ENCODE measurements at places on chromosomes 5 and 9.

GRCh38 chr5:40376566-40376965, 303.1 kb upstream of the PTGER4 start:
- no peak overlapping the region for H3K4me3 ChIP-seq
- DNase-seq, result no peak
- no peak overlapping the region for H3K27ac ChIP-seq

- no peaks in the 10 kb centered on the region for H3K36me3 ChIP-seq
- H3K27ac ChIP-seq, result no peak overlapping the region
- H3K4me3 ChIP-seq, result no peak overlapping the region
- peaks cover 7% of the 10 kb centered on the region for H3K4me1 ChIP-seq
Measured at GRCh38 chr5:14768508-14769365, 102.8 kb downstream of the ANKH start.

GRCh38 chr5:171223927-171224326, 85.1 kb upstream of the TLX3 start:
- no peak overlapping the region for H3K4me3 ChIP-seq
- DNase-seq, result no peak
- no peak overlapping the region for H3K27ac ChIP-seq
- H3K27me3 ChIP-seq, result no peaks in the 10 kb centered on the region
- peaks cover 2% of the 10 kb centered on the region for H3K36me3 ChIP-seq
- H3K4me1 ChIP-seq, result no peaks in the 10 kb centered on the region

DNA sequence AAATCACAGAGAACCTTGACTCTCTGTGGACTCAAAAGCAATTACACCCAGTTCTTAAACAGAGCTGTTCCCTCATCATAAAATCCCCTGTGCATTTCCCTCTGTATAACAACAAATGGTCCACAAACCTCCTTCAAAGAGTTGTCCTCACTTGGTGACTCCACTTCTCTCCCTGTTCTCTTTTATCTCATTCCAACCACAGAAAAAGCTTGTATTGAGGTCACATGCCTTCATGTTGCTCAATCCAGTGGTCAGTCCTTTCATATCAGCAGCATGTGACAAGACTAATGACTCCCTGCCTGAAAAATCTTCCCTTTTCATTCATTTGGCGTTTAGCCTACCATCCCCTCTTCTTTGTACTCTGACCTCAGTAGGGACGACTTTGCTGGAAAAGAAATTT, 158.0 kb downstream of the DEPDC1B start:
- no peaks in the 10 kb centered on the region for H3K36me3 ChIP-seq
- H3K27ac ChIP-seq, result no peak overlapping the region
- DNase-seq, result no peak
- H3K4me1 ChIP-seq, result peaks cover 5% of the 10 kb centered on the region

DNA sequence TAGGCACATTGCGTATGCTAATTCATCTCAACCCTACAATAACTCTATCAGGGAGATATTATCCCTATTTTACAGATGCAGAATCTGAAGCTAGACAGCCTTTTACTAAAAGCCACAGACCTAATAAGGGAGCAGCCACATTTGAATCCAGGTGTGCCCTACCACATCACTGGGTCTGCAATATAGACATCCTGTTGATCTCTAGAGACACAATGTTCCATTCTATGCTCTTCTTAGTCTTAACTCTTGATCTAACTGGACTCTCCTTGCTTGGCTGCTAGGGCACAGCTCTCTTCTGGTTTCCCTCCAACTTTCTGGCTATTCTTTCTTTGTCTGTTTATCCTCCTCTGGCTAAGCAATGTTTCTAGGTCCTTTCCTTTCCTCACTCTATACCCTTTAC, 1.4 kb upstream of the SPATA6L start:
- no peaks in the 10 kb centered on the region for H3K36me3 ChIP-seq
- no peak overlapping the region for H3K27ac ChIP-seq
- DNase-seq, result no peak
- H3K27me3 ChIP-seq, result peaks cover 5% of the 10 kb centered on the region

- no peaks in the 10 kb centered on the region for H3K27me3 ChIP-seq
- DNase-seq, result no peak
- H3K4me3 ChIP-seq, result no peak overlapping the region
- no peak overlapping the region for H3K27ac ChIP-seq
Measured at GRCh38 chr9:86186696-86187095, 72.8 kb downstream of the C9orf153 start.

DNA sequence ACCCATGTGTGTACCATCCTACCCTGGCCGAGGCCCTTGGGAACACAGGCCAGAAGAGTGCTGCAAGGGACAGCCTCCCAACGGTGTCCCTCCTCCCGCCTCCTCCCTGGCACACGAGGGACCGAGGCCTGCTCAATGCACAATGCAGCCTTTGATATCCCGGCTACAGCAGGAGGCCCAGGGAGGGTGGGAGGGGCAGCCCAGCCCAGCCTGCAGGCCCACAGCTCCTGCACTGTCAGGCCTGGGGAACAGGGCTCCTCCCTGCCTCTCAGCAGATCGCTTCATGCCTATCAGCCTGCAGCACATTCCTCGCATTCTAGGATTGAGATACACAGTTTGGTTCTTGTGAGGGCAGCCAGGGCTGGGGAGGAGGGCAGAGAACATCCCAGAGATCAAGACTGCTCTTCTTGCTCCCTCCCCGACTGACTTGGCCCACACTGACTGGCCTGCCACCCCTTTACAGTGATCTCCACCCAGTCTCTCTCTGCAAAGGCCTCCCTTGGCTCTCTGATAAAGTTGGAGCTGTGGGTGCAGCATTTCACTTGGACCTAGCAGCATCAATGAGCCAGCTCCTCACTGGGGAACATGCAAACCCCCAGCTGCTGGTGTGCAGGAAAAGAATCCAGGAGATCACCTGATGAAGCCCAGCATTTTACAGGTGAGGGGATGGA, at the start of gene SH3TC2:
TSS of gene SH3TC2 (minus strand) at position 46 of the 671 bp plus-strand sequence. CDS start at position 6, 40 bp downstream.
- peak; percentile 51 for DNase-seq
- H3K27ac ChIP-seq, result peak within 1 kb of the TSS; percentile 42
- no peaks in the 10 kb centered on the region for H3K27me3 ChIP-seq
- no peak within 1 kb of the TSS for H3K4me3 ChIP-seq
- H3K36me3 ChIP-seq, result no peaks in the 10 kb centered on the region

DNA sequence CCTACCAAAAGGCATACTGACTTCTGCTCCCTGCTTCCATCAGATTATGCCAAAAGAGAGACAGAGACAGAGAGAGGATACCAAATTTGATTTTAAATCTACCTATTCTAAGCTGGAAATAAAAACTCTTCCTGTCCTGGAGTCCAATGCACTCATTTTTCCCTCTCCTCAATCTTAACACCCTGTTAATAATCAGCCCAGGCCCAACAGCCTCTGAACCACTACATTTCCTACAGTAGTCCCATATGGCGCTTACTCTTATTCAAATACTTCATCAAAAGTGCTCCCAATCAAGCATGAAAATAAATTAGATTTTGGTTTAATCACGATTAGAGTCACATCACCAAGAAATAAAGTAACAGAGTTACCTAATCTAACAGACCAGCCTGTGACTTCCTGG, 152.3 kb downstream of the TSSK1B start:
- no peaks in the 10 kb centered on the region for H3K27me3 ChIP-seq
- H3K4me3 ChIP-seq, result no peak overlapping the region
- DNase-seq, result no peak
- H3K27ac ChIP-seq, result no peak overlapping the region
- H3K36me3 ChIP-seq, result no peaks in the 10 kb centered on the region

DNA sequence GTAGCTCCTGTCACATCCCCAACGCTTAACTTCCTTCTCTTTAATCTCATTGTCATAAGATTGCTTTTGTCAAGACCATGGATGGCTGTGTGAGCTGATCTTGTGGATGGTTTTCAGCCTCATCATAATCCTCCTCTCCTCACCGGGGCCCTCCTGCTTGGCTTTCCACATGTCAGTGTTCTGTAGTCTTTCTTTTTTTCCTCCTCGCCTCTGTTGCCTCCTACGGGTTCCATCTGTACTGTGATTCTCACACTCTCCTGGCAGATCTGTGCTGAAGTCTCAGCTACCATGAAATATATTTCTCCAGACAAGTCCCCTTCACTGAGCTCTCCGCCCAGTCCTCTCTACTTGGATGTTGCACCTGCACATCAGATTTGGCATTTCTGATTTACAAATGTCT, 34.9 kb upstream of the FAM120AOS start:
- H3K27ac ChIP-seq, result no peak overlapping the region
- no peak overlapping the region for H3K4me3 ChIP-seq
- H3K27me3 ChIP-seq, result no peaks in the 10 kb centered on the region
- DNase-seq, result no peak
- H3K36me3 ChIP-seq, result peaks cover 76% of the 10 kb centered on the region
- H3K4me1 ChIP-seq, result no peaks in the 10 kb centered on the region

GRCh38 chr9:83474631-83475030, 63.6 kb downstream of the FRMD3 start:
- no peaks in the 10 kb centered on the region for H3K36me3 ChIP-seq
- no peaks in the 10 kb centered on the region for H3K4me1 ChIP-seq
- no peak overlapping the region for H3K27ac ChIP-seq
- no peak overlapping the region for H3K4me3 ChIP-seq

DNA sequence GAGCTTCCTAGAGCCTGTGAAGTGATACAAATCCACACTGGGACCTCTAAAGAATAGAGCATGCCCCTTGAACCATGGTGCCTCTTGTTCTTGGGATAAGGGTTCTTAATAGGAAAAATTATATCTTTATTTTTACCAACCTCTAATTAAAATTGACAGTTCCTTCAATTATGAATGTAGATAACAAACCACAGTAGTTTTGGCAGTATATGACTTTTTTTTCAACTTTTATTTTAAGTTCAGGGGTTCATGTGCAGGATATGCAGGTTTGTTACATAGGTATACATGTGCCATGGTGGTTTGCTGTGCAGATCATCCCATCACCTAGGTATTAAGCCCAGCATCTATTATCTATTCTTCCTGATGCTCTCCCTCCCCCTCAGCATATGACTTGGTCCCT, 974 bp downstream of the HEMGN start:
- peaks cover 80% of the 10 kb centered on the region for H3K27me3 ChIP-seq
- no peaks in the 10 kb centered on the region for H3K36me3 ChIP-seq
- no peak overlapping the region for H3K4me3 ChIP-seq
- H3K27ac ChIP-seq, result no peak overlapping the region
- no peaks in the 10 kb centered on the region for H3K4me1 ChIP-seq

GRCh38 chr9:106456581-106456980, 406.4 kb upstream of the ZNF462 start:
- H3K27me3 ChIP-seq, result no peaks in the 10 kb centered on the region
- H3K27ac ChIP-seq, result no peak overlapping the region
- no peaks in the 10 kb centered on the region for H3K36me3 ChIP-seq
- no peak for DNase-seq

- H3K36me3 ChIP-seq, result no peaks in the 10 kb centered on the region
- H3K27me3 ChIP-seq, result no peaks in the 10 kb centered on the region
- no peak for DNase-seq
- H3K27ac ChIP-seq, result no peak overlapping the region
Measured at GRCh38 chr9:98220911-98221310, 28.5 kb upstream of the CORO2A start.

GRCh38 chr5:125053179-125053578, 306.7 kb upstream of the ZNF608 start:
- H3K4me1 ChIP-seq, result peaks cover 18% of the 10 kb centered on the region
- H3K4me3 ChIP-seq, result no peak overlapping the region
- no peak for DNase-seq

DNA sequence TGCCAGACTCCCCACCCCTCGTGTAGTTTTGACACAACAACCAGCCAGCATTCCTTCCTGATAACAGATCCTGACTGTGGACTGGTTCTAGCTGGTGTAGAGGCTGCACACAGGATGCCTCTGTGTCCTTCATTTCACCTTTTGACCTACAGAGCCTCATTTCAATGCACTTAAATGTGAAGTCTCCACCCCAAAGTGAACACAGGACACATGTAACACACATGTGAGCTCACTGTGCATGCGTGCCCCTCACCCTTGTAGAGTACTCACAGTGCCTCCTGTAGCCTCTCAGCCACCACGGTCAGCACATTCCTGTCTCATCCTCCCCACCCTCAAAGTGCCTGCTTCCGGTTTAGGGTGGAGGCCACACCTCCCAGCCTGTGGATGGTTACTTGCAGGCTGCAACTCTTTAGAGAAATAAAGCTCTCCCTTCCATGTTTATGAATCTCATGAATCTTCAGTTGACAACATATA, 11.6 kb upstream of the NKD2 start:
- peaks cover 11% of the 10 kb centered on the region for H3K4me1 ChIP-seq
- no peak for DNase-seq
- H3K27me3 ChIP-seq, result no peaks in the 10 kb centered on the region
- peak overlapping the region; percentile 43 for H3K4me3 ChIP-seq

DNA sequence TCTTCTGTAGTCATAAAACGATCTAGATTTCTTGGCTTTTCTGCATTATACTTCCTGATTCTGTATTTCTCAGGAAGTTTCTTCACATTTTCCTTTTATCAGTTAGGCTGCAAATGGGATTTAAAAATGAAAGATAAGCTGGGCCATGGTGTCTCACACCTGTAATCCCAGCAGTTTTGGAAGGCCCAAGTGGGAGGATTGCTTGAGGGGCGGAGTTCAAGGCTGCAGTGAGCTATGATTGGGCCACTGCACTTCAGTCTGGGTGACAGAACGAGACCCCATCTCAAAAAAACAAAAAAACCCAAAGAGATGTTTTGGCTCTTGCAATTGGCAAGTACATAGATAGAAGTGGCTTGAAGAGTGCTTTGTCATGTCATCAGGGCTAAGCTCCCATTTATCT, 26.2 kb upstream of the APC start:
- H3K4me3 ChIP-seq, result no peak overlapping the region
- peaks cover 11% of the 10 kb centered on the region for H3K4me1 ChIP-seq
- DNase-seq, result no peak
- H3K36me3 ChIP-seq, result no peaks in the 10 kb centered on the region

DNA sequence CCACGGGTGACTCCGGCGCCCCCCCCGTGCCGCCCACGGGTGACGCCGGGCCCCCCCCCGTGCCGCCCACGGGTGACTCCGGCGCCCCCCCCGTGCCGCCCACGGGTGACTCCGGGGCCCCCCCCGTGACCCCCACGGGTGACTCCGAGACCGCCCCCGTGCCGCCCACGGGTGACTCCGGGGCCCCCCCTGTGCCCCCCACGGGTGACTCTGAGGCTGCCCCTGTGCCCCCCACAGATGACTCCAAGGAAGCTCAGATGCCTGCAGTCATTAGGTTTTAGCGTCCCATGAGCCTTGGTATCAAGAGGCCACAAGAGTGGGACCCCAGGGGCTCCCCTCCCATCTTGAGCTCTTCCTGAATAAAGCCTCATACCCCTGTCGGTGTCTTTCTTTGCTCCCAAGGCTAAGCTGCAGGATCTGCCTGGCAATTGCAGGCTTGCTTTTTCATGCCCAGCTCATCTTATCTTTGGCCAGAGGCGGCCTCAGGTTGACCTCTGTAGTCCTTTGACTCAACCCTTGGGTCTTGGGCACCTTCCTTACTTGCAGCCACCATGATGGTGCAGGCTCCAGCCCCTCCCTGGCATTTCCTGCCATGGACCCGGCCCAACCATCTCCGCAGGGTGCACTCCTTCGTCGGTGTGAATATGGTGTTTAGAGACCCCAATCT, 9.8 kb downstream of the CEL start:
- no peak for DNase-seq
- H3K4me1 ChIP-seq, result no peaks in the 10 kb centered on the region
- no peak overlapping the region for H3K4me3 ChIP-seq
- H3K27me3 ChIP-seq, result no peaks in the 10 kb centered on the region

DNA sequence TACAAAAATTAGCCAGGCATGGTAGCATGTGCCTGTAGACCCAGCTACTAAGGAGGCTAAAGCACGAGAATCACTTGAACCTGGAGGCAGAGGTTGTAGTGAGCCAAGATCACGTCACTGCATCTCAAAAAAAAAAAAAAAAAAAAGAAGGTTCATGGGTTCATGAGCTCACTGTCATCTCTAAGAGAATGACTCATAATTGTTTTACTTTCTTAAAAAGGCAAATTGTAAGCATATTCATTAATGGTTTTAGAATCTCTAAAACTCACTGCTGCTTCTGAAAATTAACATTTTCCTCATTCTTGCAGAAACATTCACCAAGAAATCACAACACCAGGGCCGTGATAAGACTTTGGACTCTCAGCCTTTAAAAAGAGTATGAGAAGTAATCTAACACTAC, 103.6 kb downstream of the GNA14 start:
- no peak overlapping the region for H3K27ac ChIP-seq
- no peaks in the 10 kb centered on the region for H3K27me3 ChIP-seq
- no peak overlapping the region for H3K4me3 ChIP-seq
- DNase-seq, result no peak
- no peaks in the 10 kb centered on the region for H3K4me1 ChIP-seq

Measured in neuronal stem cell (in vitro differentiated cells).